Neuronal stem cell (in vitro differentiated cells): ENCODE measurements at places on chromosomes 2 and 18.

- DNase-seq: no peak
Observed at GRCh38 chr2:239609607-239610310, 208.9 kb upstream of the HDAC4 start.

- no peak for DNase-seq
Observed at GRCh38 chr2:9970200-9971044, 18.9 kb downstream of the GRHL1 start.

- DNase-seq: no peak
Observed at GRCh38 chr2:174570318-174570958, 27.2 kb downstream of the WIPF1 start.

DNA sequence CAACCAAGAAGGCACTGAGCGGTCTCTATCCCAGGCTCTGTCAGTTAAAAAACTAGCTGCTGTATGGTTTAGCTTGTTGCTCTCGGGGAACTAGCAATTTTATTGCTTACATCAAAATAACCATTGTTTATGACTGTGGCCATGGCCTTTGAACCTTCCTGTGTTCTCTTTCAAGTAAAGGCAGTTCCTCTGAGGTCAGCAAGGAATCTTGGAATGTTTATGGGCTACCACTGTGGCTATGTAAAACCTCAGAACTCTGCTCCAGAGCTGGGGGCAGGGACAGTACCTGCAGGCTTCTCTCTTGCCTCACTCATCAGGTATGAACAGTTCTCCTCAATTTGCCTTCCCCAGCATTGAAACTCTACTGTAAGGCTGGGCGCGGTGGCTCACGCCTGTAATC is 416.0 kb upstream of the NETO1 start:
- no peak for DNase-seq

GRCh38 chr2:227378371-227378782 is 729 bp downstream of the TM4SF20 start:
- DNase-seq: no peak

DNA sequence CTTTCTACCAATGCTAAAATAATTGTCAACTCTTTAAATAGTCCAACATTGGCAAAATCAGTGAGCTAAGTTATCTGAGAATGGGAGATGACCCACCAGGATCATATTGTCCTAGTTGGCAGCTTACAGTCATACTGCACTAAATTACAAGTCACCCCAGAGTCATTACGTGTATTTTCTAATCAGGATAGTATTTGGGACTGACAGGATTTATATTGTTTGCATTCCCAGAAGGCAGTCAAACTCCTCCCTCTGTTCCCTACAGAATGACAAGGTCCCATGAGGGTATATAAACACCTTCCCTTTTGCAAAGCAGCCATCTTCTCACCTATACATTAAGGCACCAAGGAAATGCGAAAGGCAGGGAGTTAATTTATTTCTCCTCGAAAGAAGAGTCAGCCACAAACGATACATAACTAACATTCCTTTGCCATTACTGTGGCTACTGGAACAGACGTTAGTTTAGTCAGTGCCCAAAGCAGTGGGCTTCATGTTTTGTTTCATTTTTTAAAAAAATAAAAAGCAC is 125.3 kb downstream of the ANTXR1 start:
- DNase-seq: no peak

- DNase-seq: no peak
Observed at GRCh38 chr18:76455003-76455676, 39.9 kb downstream of the ZNF516 start.

- DNase-seq: no peak
Observed at GRCh38 chr2:6412533-6413091, 453.1 kb downstream of the CMPK2 start.

GRCh38 chr2:20221555-20221973 is 3.4 kb downstream of the SDC1 start:
- no peak for DNase-seq

DNA sequence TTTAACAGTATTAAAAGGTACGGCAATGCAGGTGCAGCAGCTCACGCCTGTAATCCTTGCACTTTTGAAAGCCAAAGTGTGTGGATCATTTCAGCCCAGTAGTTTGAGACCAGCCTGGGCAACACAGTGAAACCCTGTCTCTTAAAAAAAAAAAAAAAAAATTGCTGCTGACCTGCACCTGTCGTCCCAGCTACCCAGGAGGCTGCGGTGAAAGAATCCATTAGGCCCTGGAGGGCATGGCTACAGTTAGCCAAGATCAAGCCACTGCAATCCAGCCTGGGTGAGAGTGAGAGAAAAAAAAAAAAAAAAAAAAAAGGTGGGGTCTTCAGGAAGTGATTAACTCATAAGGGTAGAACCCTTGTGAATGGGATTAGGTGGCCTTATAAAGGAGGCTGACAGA is 12.8 kb downstream of the CUL3 start:
- no peak for DNase-seq

DNA sequence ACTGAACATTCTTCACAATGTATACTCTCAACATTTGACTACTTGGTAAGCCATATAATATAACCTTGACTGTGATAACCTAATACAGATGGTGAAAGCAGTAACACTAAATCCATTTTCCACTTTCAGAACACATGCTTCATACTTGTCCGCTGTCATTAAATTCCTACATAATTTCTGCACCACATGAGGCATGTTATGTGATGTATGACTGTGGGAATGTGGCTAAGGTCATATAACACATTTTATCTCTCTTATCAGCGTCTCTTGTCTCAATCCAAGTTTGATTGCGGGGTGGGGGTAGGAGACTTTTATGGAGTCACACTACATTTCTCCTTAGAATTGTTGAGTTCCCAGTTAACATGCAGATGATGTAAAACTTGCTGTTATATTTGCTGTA is 110.9 kb downstream of the MTCL1 start:
- DNase-seq: no peak

GRCh38 chr2:140679752-140680151 is 1451.1 kb downstream of the LRP1B start:
- no peak for DNase-seq

GRCh38 chr18:60981682-60982328 is 351.4 kb upstream of the CDH20 start:
- DNase-seq: no peak

GRCh38 chr2:10832203-10832936 is 19.8 kb upstream of the PDIA6 start:
- peak; percentile 81 for DNase-seq

DNA sequence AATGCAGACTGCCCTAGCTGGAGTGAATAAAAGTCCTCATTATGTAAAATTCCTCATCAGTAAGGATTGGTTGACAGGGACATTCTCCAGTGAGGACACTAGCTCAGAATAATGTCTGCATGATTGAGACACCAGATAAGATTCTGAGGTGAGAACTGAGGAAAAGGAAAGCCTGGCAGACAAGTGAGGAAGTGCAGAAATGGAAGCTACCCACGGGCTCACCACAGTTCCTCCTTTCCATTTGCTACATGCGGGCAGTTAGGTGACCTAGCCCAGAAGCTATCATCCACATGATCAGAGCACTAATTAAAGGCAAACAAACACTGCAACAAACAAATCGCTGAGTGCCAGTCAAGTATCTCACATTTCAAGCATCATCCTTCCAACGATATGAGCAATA is 27.7 kb downstream of the NETO1 start:
- no peak for DNase-seq

GRCh38 chr2:191916826-191917225 is 69.9 kb upstream of the CAVIN2 start:
- no peak for DNase-seq

DNA sequence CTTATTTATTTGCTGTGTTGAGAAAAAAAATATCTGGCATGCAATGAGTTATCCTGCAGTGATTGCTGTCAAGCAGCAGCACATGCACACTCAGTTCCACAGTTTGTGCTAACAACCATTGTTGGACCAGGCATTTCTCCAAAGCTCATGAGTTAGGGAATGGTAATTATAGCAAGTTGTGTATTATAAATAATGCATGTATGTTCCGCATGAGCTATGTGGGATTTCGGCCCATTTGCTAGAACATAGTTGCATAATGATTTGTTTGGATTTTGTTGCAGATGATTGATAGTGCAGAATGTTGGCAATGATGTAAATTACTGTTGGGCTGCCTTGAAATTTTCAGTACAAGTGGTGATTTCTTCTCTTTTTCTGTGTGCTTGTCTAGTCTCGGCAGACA is 10.7 kb downstream of the KCNJ3 start:
- DNase-seq: no peak

GRCh38 chr2:131058214-131058843 is 34.9 kb downstream of the FAM168B start:
- no peak for DNase-seq

GRCh38 chr2:45301307-45302277 is 292.3 kb upstream of the SIX2 start:
- no peak for DNase-seq

DNA sequence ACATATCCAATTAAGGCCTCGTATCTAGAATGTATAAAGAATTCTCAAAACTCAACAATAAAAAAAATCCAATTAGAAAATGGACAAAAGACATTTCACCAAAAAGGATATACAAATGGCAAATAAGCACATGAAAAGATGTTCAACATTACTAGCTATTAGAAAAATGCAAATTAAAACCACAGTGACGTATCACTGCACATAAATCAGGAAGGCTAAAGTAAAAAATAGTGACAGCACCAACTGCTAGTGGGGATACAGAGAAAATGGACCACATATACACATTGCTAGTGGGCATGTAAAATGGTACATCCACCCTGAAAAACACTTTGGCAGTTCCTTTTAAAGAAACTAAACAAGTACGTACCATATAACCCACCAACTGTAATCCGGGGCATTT is 59.7 kb downstream of the SMAD4 start:
- no peak for DNase-seq

DNA sequence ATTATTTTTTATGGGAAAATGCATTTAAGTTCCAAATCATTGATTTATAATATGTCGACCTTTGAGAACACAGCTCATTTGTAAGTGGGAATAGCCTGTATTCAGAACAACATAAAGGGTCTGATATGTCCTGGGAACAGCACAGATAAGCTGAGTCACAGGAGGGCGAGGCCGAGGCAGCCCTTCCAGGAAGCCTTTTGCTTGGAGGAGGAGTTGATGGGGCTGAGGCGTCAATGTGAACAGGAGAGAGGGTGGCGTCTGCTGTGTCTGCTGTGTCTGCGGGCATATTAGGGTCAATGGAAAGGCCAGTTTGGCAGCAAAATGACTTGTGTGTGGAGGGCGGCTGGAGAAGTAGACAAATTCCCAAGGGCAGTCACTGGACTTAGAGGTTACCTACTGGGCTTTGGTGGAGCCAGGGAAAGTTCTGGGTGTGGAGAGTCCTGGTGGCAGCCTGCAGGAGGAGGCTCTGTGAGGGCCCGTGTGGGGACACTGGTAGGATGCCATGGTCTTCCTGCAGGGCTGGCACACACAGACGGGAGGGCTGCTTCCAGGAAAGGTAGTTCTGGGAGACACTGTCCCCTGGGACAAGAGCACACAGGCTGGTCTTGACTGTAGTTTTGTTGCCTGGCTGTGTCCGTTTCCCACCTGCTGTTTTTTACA is 128.1 kb downstream of the GLI2 start:
- DNase-seq: no peak

DNA sequence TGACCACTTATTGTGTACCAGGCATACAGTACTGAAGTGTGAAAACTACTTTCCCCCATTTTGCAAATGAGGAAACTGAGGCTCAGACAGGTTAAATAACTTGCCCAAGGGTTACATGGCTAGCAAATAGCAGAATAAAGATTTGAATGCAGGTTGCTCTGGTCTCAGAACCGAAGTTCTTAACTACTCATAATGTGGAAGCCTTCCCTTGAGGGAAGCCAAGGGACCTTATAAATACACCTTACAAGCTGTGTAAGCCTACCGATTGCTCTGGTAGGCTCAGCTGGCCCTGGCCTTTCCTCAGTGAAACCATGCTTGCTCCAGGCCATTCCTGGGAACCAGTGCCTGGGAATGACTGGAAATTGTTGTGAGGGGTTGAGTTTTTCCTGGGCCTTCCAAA is 114.6 kb upstream of the CDCA7 start:
- DNase-seq: no peak

DNA sequence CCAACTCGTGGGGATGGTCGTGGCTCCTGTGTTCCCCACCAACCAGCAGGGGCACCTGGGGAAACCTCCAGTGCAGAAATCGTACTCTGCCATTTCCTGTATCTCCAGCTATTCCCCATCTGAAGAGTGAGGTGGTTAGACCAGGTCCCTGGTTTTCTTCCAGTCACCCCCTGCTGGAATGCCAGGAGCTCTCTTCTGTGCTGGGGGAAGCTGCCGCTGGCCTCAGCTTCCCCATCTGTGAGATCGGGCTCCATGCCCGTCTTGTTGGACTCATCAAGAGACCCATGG is 119.7 kb downstream of the INHBB start:
- DNase-seq: no peak

GRCh38 chr2:55901322-55901721 is 22.3 kb downstream of the EFEMP1 start:
- no peak for DNase-seq

DNA sequence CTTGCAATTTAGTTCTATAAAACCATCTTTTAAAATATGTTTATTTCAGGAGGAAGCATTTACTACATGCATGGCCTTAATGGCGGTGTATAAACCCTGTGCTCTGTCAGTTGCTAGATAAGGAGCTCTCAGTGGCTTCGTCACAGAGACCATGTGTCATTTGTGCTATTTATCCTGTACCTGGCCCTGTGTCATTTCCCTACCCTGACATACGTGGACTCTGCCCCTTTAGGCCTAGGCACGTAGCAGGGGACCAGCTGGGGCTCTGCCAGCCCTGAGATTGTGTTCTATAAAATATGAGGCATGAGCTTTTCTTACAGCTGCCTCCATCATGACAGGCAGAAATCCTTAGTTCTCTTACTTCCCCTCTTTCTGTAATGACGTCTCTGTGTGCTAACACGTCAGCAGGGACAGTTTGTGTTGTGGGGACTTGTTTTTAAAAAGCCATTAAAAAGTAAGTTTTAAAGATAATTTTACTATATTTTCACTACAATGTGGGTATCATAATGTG is 88.0 kb downstream of the ITGB1BP1 start:
- DNase-seq: no peak

- no peak for DNase-seq
Observed at GRCh38 chr2:33620-34019, 12.7 kb downstream of the FAM110C start.

- no peak for DNase-seq
Observed at GRCh38 chr18:31410716-31411483, 34.3 kb downstream of the DSG4 start.

DNA sequence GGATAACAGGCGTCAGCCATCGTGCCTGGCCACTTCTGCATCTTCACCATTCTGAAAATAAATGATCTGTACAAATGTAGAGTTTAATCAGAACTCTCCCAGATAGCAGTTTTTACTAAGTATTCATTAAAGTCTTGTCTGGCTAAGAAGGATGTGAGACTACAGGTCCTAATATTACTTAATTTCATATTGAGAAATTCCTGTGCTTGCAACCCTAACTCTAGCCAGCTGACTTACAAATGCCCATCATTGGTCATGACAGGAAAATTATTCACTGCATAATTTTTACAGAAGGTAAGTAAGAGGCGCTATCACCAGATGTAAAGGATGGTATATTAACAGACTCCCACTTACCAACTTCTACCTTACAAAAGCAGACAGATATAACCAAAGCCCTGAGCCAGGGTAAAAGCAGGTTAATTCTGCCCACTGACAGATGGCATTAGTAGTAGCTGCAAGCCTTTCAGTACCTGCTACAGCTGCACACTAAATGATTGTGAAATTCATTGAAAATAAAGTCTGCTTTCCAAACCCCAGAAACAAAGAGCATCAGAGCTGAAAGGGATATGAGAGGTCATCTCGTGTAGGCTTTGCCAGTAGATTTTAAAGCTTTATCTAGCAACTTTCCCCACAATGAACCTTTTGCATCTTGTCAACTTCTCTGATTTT is 271.3 kb upstream of the STON1 start:
- DNase-seq: no peak
